ENCODE measurements at places on chromosomes 16 and 17.

GRCh38 chr17:74447628-74448159 is 15.8 kb downstream of the GPRC5C start:
- no peak for DNase-seq

DNA sequence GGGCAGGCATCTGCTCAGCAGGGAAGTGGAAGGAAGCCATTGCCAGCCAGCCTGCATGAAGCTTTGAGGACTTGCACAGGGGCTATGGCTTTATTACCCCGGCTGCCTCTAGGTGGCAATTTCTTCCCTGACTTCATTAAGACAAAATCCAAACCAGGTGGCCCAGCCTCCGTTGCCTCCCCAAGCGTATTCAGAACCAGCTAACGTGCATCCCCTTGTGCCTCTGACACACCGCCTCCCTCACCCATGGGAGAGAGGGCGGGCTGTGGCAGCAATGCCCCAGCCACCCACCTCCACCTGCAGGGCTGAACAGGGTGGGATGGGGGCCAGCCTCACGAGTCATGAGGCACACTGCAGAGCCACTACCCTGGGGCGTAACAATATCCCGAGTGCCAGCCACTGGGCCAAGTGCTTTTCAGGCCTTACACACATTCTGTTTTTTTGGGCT is 6.8 kb downstream of the KIFC3 start:
- peak; percentile 60 for DNase-seq

DNA sequence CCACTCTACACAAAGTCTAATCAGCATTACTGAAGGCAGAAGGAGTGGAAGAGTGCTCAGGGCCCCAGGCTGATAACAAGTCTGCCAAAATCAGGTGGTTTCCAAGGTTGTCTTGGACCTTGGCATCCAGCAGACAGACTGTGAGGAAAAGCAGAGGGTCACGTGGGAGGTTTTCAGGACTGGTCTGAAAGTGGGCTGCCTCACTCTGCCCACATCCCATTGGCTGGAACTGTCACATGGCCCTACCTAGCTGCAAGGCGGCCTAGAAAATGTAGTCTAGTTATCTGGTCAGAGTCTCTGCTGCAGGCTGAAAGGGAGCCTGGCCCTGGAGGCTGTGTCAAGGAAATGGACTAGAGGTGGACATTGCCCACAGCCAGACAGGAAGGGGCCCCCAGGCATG is 310.7 kb upstream of the ASIC2 start:
- no peak for DNase-seq

DNA sequence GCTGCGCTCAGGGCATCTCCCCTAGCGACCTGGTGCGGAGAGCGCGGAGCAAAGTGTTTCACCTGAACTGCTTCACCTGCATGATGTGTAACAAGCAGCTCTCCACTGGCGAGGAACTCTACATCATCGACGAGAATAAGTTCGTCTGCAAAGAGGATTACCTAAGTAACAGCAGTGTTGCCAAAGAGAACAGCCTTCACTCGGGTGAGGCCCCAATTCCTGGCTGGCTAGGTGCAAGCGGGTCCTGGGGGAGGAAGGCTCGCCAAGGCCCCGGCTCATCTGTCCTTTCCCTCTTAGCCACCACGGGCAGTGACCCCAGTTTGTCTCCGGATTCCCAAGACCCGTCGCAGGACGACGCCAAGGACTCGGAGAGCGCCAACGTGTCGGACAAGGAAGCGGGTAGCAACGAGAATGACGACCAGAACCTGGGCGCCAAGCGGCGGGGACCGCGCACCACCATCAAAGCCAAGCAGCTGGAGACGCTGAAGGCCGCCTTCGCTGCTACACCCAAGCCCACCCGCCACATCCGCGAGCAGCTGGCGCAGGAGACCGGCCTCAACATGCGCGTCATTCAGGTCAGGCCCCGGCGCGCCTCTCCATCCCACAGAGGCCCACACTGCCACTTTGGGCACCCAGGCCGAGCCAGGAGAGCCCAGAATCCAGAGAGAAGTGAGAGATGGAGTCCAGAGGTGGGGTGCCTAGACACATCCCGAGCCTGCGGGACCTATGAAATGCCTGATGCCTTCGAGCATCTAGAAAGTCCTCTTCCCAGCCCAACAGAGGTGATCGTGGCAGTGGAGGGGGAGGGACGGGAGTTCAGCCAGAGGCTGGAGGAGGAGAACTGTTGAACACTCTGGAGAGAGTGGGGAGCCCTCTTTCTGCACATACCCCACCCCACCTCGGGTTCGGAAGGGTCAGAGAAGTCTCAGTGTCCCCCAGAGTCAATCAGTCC is 3.3 kb downstream of the LHX1 start:
- no peak for DNase-seq
